Right cardiac atrium (tissue), 5 donors: ENCODE measurements at places on chromosomes 1 and 21. TPM values are rescaled to one million over a fixed set of nuclear protein-coding genes. Genes with fewer than 3 reads are reported as not detected.

- no peak for DNase-seq
Observed at GRCh38 chr1:90725657-90726424, 8.7 kb upstream of the BARHL2 start.

The VTCN1 gene
- total RNA-seq: not detected

DNA sequence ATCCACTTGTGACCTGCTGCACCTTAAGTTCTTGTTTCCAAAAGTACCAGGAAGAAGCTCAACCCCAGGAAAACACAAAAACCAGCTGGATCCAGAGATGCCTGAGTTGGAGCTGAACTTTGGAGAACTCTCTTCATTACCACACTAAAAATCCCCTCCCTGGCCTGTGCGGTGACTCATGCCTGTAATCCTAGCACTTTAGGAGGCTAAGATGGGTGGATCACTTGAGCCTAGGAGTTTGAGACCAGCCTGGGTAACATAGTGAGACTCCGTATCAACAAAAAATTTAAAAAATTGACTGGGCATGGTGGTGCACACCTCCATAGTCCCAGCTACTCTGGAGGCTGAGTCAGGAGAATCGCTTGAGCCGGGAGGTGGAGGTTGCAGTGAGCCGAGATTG lies 6.2 kb downstream of the MAP1LC3C start:
- no peak for DNase-seq

GRCh38 chr1:213388199-213388598 lies 337.2 kb downstream of the RPS6KC1 start:
- no peak for DNase-seq

DNA sequence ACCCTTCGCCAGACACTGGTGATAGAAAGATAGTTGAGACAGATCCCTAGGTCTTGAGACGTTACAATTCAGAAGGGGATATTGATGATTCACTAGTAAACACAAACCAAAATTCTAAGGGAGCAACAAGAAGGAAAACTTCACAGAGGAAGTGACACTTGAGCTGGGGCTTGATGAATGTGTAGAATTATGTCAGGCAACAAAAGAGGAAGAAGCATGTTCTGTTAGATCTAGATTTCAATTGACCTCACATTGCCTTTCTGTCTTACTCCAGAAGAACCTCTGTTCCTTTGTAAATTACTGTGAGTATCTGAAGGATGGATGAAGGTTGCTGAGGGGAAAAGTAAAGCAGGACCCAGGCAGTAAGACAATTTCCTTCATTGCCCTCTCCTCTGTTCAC lies 328.2 kb downstream of the KCTD3 start:
- no peak for DNase-seq

The MTF1 gene
- total RNA-seq: 11.0 TPM

- DNase-seq: no peak
Observed at GRCh38 chr1:17016317-17016661, 4.6 kb upstream of the ATP13A2 start.

GRCh38 chr1:17564458-17565393 lies 25.2 kb downstream of the ARHGEF10L start:
- no peak for DNase-seq

DNA sequence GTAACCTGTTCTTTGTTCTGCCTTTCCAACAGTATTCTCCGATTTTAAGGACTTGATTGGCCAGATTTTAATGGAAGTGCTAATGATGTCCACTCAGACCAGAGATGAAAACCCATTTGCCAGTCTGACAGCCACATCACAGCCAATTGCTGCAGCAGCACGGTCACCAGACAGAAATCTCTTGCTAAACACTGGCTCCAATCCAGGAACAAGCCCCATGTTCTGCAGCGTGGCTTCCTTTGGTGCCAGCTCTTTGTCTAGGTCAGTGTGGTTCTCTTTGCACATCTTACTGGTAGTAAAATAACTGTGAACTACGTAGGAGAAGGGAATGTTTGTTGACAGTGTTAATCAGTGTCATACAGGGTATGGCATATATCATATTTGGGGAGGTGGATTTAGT lies 72.7 kb downstream of the UBE4B start:
- DNase-seq: no peak

DNA sequence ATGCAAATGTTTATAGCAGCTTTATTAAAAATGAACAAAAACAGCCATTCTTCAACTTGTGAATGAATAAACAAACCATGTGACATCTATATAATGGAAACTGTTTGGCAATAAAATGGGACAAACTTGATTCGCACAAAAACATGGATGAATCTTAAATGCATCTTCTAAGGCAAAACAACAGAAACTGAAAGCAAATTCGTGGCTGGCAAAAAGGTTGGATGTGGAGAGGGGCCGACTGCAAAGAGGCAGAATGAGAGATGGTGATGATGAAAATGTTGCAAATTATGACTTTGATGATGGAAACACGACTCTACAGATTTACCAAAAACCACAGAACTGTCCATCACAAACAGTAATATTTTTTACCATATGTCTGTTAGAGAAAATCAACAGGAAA lies 327.0 kb upstream of the NR5A2 start:
- DNase-seq: no peak

DNA sequence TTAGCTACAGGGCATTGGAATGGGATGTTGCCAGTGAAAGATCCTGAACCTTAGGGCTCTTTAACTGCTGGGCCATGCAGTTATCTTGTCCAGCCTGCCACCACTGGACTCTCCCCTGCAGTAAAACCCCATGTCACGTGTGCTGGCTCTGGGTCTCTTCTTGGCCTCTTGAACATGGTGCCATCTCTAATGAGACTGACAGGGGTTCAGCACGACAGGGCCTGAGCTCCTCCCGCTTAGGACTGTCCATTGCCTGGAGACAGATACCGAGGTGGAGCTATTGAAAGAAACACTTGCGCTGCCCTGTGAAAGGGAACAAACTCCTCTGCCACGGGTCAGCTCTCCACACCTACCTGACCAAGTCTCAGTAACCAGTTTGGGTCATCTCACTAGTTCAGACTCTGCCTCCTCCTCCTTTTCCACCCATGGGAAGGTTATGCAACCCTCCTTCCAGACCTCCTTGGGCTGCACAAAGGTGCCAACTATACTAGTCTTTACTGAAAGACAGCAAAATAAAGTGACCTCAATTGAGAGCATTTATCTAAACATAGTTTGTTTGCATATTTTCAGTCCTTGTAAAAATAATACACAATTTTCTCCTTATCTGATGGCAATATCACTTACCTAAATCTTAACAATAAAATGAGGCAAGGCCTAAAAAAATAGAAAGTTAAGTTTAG lies 66.0 kb downstream of the GNG12 start:
- DNase-seq: no peak
